ENCODE measurements at places on chromosomes 4 and X. TPM values are rescaled to one million over a fixed set of nuclear protein-coding genes. Genes with fewer than 3 reads are reported as not detected.

GRCh38 chr4:128751354-128751753 lies 58.1 kb upstream of the JADE1 start:
- DNase-seq, result peak; percentile 20

GRCh38 chr4:82629238-82630000 lies 67.6 kb upstream of the TMEM150C start:
- DNase-seq, result no peak

DNA sequence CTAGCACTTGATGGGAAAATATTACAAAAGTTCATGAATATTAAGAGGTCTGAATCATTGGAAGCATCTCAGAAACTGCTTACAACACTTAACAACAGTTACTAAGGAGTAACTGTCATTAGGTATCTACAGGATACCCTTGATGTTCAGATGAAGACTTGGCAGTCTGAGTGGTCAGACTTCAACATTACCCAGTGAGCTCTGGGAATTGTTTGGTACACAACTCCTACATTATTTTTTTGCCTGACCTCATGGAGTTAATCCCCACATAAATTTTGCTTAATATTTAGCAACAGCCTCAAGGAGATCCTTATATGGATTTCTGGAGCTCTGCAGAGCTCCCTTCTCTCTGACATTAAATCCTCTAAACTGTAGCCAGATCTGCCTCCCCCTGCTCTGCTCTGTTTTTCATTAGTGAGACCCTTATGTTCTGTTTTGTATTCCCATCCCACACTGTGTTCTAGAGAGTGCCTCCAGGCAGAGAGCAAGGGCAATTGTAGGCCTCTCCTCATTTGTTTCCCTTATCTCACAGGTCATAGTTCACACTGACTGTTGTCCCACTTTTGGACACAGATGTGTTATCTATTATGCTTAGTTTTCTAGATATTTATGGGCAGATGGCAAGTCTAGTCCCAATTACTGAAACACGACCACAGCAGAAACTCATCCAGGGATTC lies 368.8 kb downstream of the GASK1B start:
- DNase-seq, result peak; percentile 2

- no peak for DNase-seq
Measured at GRCh38 chr4:152808670-152809069, 28.9 kb downstream of the ARFIP1 start.

DNA sequence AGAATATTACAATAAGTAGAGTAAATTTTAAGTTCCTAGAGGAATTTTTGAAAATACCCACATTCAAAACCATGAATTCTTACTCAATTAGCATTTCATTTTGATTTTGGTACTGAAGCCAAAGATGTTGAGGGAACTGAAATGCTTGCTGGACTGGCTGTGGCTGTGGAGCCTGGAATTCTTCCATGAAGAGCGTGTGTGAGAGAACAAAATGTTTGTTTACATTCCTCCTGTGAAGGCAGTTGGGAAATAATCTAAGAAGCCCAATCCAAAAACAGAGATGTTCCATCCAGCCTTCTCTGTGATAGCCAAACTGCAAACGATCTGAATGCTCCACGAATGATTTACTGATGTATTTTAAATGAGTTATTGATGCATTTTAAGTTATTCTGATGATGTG lies 3.8 kb upstream of the ADH1B start:
- DNase-seq, result peak; percentile 2

DNA sequence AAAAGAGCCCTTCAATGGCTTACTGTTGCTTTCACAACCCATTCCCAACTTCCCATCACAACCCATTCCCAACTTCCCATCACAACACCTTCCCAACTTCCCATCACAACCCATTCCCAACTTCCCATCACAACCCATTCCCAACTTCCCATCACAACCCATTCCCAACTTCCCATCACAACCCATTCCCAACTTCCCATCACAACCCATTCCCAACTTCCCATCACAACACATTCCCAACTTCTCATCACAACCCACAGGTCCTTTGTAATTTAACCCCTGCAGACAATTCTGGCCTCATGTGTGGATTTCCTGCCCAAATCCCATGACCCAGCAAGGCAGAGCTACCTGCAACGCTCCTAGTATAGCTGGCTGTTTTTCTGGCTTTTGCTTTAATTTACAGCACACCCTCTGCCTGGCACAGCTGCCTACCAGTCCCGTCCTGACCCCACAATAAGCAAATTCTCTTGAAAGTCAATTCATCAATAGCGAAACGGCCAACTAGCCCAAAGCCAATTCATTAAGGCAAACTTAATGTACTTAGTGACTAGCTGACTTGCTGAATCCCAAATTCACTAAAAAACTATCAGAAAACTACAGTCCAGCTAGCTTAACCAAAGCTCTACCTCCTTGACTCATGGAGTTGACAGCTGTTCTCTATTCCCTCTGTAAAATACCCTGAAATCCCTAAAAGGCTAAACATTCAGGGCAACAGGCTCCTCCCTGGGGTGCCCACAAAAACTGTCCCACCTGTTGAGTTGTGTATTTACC lies 75.6 kb downstream of the AFAP1 start:
- DNase-seq, result no peak

- DNase-seq, result no peak
Measured at GRCh38 chr4:114038762-114039387, 59.4 kb upstream of the ARSJ start.

DNA sequence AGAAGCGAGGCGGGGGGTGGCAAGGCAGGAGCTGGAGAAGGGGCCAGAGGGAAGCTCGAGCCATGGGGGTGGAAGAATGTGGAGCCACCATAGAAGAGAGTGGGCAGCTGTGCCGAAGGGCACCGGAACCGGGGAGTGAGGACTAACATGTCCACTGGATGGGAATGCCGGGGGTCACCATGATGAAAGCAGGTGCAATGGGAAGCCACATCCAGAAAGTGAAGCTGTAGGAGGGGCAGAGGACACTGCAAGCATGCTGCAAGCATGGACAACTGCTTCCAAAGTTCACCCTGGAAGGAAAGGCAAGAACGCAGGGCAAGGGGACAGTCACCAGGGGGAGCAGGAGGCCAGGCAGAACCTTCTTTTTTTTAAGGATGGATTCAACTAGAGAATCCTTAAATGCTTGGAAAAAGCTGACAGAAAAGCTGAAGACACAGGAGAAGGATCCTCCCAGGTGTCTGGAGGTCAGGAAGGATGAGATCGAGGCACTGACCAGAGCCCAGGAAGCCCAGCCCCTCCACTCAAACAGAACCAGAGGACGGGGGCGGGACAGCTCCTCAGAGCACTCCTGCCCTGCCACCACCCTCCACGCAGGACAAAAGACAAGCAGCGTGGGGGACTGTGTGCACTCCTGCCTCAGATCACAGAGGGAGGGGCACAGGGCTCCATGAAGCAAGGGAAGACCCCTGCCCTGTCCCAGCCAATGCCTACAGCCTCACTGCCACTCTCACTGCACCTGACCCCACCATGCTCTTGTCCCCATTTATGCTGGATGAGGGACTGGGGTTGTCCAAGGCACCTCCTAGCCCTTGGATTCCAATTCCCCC lies 169.2 kb downstream of the AFAP1 start:
- DNase-seq, result no peak

DNA sequence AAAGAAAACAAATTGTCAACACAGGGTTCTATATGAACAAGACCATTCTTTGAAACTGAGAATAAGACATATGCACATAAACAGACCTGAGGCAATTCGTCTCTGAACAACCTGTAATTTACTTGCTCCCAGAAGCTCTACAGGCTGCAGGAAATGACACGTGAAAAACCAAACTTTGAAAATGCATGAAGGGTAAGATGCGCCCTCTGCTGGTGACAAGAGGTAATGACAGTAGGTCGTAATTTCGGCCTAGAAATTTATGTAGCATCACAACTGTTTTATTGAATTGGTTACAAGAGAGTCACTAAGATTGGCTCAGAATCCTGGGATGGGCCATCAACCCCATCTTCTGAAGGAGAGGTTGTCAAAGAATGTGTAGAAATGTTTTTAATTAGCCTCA lies 276.5 kb downstream of the PPP4R3C start:
- no peak for DNase-seq

DNA sequence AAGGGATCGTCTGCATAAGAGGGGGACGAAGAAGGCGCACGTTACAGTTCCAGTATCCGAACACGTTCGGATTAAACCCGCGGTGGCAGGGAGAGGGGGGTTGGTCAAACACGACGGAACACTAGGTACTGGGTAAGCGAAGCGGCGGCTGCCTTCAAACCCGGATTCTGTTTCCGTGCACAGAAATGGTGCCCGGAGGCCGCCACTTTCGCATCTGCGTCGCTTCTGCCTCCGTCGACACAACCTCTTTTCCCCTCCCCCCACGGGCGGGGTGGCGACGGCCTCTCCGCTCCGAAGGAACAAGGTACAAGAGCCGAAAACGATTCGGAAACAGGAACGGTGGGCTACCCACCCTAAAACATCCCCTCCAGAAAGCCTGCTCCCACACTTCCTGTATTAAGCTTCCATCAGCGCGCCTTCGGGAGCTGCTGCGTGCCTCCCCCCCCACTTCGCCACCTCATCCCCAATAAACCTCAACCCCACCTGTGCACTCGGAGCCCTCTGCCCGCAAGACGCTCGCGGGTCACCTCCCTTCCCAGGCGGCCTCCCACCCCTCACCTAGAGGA lies 667 bp downstream of the G3BP2 start:
- DNase-seq, result peak; percentile 18

- peak; percentile 37 for DNase-seq
Measured at GRCh38 chrX:82589410-82589809, 918.7 kb upstream of the POU3F4 start.

- peak; percentile 75 for DNase-seq
Measured at GRCh38 chrX:115625572-115626301, 64.8 kb downstream of the PLS3 start.

GRCh38 chr4:6781561-6781960 lies 966 bp upstream of the KIAA0232 start:
- no peak for DNase-seq

DNA sequence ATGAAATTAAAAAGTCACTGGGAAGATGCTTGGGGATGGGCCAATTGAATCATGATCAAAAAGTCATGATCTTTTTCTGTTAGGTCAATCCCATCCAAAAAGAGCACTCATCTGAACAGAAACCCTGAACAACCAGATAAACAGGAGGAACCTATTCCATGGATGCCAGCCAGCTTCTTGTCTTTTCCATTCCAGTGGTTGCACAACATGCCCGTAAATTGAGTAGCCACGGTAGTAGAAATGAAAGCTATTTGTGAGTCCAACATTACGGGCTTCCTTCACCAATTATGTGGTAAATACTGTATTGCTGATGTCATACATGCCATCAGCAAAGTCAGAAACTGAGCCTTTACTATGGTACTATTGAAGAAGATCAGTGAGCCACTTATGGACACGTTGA lies 982.4 kb upstream of the HS3ST1 start:
- DNase-seq, result no peak

DNA sequence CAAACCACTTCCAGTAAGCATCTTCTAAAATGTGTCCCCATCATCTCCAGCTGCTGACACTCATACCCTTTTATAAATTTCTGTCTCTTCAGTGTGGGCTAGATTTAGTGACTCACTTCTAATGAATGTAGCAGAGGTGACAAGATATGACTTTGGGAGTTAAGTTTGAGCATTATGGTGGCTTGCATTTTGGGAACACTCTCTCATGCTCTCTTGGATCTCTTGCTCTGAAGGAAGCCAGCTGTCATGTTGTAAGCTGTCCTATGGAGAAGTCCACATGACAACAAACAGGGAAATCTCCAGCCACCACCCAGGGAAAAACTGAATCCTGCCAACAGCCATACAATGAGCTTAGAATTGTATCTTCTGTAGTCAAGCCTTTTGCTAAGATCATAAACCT lies 691.3 kb upstream of the PCDH7 start:
- DNase-seq, result no peak

DNA sequence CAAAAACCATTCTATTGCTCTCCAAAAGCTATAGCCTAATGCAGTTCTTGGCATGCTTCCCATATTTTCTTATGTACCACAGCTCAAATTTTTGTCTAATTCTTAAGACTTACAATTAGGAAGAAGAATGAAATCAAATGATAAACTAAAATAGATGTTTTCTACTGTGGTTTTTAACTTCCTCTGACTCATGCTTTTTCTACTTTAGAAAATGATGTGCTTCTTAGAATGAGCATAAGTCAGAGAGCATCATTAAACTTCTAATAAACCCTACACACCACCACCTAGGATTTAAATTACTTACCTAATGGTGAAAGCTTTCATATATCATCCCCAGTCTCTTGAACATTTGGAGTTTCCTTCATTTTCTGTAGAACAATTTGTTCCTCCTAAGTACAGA lies 217.0 kb upstream of the NDST3 start:
- DNase-seq, result peak; percentile 42

- DNase-seq, result no peak
Measured at GRCh38 chr4:145921231-145921630, 17.4 kb downstream of the ZNF827 start.

DNA sequence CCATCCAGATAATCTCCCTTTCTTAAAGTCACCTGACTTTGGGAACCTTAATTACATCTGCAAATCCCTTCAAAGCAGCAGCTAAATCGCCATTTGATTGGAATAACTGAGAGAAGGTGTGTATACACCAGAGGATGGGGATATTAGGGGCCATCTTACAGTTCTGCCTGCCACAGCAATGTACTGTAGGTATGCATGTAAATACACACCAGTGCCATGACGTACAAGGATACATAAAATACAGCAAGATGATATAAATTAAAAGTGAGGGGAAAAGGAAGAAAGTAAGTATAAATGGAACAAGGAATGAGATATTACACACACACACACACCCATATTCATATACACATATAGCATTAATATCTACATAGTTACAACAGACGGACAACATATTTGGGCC lies 81.2 kb downstream of the CBR4 start:
- DNase-seq, result no peak

GRCh38 chrX:107448998-107449835 lies at the start of gene FRMPD3:
TSS of gene FRMPD3 (plus strand) at chrX:107449652. CDS start at chrX:107526589, 76,937 bp downstream.
- DNase-seq, result no peak

GRCh38 chr4:39227906-39228305 lies 45.6 kb downstream of the WDR19 start:
- DNase-seq, result peak; percentile 38

DNA sequence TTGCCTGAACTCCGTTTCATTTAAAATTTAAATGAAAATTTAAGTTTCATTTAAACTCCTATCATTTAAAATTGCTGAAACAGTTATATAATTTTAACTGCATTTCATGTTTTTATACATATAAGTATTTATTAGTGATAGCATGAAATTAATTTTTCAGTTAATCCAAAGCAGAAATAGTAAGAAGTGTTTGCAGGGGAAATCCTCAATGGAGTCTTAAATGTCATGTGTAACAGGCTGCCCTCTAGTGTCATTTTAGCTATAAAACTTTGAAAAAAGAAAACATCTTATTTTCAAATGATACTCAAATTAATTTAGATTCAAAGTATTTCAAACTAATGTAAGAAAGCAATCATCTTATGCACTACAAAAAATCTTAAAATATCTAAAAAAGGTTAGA lies 27.2 kb downstream of the TAPT1 start:
- peak; percentile 16 for DNase-seq

The SUPT20HL1 gene
- total RNA-seq, result not detected

The SLBP gene
- 44.5 TPM for total RNA-seq

The PITX2 gene
- 4.2 TPM for total RNA-seq

The OTC gene
- total RNA-seq, result not detected

The EVC gene
- total RNA-seq, result 24.0 TPM

The JADE3 gene
- 9.5 TPM for total RNA-seq

The TAF7L gene
- total RNA-seq, result 0.27 TPM

The CXCL3 gene
- 1.4 TPM for total RNA-seq

The MAGIX gene
- total RNA-seq, result 1.2 TPM

The RTL9 gene
- 0.91 TPM for total RNA-seq

The ARX gene
- not detected for total RNA-seq

All from astrocyte (in vitro differentiated cells and primary cell).